ENCODE measurements at places on chromosomes 12 and 14.
A peak's percentile ranks its signal among the peaks of the same experiment; 100 is the strongest.

DNA sequence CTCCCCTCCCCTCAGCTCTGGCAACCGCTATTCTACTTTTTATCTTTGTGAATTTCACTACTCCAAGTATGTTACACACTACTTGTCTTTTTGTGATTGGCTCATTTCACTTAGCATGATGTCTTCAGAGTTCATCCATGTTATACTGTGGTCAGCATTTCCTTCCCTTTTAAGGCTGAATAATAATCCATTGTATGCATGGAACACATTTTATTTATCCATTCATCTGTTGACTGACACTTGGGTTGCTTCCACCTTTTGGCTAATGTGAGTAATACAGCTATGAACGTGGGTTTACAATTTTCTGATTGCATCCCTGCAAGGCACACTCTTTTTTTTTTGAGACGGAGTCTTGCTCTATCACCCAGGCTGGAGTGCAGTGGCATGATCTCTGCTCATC lies 53.0 kb upstream of the FUT8 start:
- no peak for DNase-seq

- no peak for DNase-seq
These were observed 106.3 kb downstream of the LRIG3 start for GRCh38 chr12:58814036-58814435.

DNA sequence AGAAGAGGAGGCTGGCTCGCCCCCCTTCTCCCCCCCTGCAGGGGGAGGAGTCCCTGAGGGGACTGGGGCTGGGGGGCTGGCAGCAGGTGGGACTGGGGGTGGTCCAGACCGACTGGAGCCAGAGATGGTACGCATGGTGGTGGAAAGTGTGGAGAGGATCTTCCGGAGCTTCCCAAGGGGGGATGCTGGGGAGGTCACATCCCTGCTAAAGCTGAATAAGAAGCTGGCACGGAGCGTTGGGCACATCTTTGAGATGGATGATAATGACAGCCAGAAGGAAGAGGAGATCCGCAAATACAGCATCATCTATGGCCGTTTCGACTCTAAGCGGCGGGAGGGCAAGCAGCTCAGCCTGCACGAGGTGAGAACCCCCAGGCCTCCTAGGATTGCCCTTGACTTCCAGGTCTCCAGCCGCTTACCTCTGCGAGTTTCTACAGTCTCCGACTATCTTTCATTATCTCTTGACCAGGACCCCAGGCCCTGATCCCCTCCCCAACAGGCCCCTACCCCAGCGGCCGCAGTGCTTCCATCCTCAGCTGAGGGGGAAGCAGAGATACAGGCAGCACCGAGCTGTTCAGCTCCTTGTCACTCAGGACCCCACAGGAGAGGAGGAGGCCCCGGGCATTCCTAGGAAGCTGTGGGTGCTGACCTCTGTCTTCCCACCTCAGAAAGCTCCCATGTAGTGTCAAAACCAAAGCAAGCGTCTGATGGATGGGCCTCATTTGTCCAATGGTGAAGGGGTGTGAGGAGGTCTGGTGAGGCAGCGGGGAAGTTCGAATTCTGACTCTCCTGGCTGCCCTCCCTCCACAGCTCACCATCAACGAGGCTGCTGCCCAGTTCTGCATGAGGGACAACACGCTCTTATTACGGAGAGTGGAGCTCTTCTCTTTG lies 3.0 kb downstream of the NAB2 start:
- DNase-seq = no peak

DNA sequence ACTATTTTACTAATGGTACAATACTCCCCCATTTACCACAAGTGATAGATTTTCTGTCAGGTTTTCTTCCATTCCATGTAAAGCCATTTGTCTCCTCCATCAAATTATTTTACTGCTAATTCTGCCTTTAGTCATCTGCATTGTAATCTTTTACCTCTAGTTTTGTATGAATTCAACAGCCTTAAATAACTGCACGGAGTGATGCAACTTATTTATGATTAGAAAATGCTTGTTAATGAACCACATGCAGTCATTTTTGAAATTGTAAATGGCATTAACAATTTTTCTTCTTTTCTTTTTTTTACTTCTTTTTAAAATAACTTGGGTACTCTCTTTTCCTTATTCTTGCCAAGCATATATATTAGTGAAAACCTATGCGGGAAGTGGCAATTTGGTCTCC lies 71.5 kb downstream of the RESF1 start:
- no peak for DNase-seq

- no peak for DNase-seq
These were observed 17.1 kb downstream of the DICER1 start for GRCh38 chr14:95140060-95140858.

GRCh38 chr14:104132981-104133380 lies 5.4 kb upstream of the KIF26A start:
- DNase-seq = no peak

DNA sequence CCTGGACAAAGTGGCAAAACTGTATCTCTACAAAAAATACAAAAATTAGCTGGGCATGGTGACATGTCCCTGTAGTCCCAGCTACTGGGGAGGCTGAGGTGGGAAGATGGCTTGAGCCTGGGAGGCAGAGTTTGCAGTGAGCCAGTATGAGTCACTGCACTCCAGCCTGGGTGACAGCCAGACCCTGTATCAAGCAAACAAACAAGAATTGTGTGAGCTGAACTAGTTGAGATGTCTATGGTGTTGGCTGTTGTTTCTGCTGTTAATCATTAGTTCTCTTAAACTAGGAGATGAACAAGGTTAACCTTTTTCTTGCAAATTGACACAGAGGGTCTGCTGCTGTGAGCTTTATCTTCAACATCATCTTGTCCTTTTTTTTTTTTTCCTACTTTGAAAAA lies 23.6 kb downstream of the RASSF3 start:
- DNase-seq = no peak

DNA sequence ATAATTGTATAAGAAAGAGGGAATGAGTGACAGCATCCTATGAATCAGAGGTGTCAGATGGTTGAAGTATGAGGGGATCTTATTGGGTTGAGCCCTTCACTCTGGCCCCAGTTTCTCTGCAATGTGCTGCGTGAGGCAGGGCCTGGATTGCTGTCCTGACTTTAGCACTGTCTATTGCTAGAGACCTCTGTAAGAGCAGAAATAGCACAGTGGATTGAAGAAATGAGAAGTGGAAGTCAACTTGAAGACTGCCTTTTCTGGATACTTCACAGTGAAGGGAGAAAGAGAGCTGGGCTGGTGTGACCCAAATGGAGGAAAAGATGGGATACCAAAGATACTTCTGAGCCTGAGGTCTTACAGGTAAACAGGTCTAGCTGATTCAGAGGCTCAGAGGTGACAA lies 5.8 kb downstream of the ASCL4 start:
- DNase-seq = no peak

- DNase-seq = no peak
These were observed 36.8 kb downstream of the ZFP36L1 start for GRCh38 chr14:68756000-68756481.

DNA sequence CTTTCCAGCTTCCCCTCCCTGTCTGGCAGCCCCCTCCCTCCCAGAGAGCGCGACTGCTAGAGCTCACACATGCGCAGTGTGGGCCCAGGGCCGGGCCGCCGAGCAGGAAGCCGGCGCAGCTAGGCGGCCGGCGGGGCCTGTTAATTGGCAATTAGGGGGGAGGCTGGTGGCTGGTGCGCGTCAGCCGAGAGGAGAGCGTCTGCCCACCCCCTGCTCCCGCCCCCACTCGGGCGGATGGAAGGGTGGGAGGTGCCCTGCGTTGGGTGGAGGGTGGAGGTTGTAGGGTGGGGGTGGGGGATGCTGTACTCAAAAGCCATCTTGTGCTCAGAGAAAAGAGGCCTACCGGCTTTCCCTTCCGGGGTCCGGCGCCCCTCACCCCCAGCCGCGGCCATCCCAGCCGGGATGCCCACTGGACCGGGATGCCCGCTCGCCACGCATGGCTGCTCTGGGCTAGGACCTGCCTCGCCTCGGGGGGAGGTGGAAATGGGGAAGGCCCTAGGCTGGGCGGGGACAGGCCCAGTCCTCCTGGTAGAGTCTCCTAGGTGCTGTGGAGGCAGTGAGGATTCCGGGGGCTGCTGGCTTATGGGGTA lies 9.2 kb downstream of the HOXC8 start:
- peak; percentile 37 for DNase-seq

GRCh38 chr12:86698641-86698980 lies 442.4 kb upstream of the MGAT4C start:
- DNase-seq = no peak

DNA sequence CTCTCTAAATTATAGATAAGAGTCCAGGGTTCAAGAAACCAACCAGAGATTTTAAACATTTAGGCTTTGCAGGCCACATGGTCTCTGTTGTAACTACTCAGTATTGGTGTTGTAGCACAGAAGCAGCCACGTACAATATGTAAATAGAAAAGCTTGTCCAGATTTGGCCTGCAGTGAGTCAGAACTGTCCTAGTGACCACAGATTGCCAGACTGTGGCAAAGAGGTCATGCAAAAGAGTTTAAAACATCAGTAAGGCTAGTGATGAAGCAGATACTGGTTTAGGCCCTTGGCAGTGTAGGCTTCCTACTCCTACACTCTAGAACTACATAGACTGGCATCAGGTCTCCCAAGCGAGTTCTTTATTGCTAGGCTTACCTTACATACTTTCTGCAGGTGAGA lies 117.6 kb upstream of the GARIN6 start:
- no peak for DNase-seq

DNA sequence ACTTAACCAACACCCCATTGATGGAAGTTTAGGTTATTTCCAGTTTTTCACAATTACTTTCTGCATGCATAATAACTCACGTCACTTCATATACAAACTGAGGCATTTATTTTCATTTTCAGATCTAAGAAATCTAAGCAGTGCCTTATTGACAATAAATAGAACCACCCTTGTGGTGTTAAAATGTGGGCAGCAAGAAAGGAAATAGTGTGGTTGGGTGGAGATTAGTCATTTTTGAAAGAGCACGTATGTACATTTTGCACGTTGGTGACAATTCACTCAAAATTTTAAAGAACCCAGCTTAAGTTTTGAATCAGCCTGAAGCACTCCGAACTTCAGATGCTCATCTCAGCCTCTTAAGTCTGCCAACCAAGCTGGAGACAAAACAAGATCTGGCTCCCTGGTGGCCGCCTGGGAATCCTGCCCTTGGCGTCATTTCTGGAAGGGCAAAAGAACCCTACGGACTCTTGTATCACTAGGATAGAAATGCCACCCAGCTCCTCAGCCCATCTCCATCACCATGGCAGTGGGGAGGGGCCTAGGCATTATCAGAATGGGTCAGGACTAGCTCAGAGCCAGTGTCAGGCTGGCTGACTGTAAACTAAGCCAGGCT lies 89.5 kb upstream of the BCL2L14 start:
- peak; percentile 26 for DNase-seq

GRCh38 chr12:133080368-133081158 lies at the start of gene ZNF140:
TSS of gene ZNF140 (plus strand) at chr12:133080923. CDS start at chr12:133081321, 398 bp downstream.
- peak; percentile 89 for DNase-seq

GRCh38 chr12:62230652-62231051 lies 29.6 kb upstream of the USP15 start:
- DNase-seq = no peak

DNA sequence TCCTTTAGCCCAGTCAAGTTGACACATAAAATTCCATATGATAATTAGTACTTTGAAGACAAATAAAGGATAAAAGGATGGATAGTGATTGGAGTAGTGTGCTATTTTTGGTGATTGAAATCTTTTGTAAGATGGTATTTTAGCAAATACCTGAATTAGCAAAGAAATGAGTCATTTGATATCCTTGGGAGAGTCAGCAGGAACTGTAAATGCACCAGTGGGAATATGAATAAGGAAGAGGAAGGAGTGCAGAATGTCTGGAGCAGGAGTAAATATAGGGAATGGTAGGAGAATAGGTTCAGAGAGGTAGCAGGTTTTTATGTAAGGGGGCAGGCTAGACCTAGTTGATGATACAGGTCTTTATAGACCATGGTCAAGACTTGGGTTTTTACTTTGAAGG lies 75.0 kb downstream of the TRMT5 start:
- DNase-seq = no peak

GRCh38 chr14:30995689-30996088 lies 29.8 kb upstream of the AP4S1 start:
- no peak for DNase-seq

DNA sequence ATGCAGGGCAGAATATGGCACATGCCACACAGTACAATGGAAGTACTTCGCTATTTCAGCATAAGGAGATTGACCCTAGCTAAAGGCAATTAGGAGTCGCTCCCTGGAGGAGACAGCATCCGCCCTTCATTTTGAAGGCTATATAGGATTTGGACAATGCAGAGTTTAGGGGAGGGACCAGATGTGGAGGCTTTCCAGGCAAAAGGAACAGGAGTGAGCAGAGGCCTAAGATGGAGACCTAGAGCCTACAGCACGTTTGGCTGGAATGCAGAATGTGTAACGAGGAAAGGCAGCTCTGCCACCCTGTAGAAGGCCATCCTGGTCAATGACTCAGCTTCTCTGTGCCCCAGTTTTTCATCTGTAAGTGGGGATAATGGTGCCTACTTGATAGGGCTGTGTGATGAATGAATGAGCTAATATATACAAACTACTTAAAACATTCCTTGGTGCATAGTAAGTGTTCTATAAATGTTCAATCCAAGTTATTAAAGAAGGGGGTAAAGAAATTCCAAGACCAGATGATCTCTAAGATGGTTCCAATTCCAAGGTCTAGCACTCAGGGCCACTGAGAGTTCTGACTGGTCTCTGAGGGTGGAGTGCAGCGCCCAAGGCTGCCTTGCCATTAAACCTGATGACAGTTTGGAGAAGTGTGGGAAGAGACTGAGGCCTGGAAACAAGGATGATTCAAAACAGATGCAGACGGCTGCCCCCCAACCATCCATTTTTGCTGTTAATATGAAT lies 54.3 kb upstream of the FRMD6 start:
- DNase-seq = no peak

- no peak for DNase-seq
These were observed 45.7 kb downstream of the WDR20 start for GRCh38 chr14:102185360-102185759.

GRCh38 chr14:49306152-49306751 lies 279.9 kb downstream of the RPS29 start:
- DNase-seq = no peak

DNA sequence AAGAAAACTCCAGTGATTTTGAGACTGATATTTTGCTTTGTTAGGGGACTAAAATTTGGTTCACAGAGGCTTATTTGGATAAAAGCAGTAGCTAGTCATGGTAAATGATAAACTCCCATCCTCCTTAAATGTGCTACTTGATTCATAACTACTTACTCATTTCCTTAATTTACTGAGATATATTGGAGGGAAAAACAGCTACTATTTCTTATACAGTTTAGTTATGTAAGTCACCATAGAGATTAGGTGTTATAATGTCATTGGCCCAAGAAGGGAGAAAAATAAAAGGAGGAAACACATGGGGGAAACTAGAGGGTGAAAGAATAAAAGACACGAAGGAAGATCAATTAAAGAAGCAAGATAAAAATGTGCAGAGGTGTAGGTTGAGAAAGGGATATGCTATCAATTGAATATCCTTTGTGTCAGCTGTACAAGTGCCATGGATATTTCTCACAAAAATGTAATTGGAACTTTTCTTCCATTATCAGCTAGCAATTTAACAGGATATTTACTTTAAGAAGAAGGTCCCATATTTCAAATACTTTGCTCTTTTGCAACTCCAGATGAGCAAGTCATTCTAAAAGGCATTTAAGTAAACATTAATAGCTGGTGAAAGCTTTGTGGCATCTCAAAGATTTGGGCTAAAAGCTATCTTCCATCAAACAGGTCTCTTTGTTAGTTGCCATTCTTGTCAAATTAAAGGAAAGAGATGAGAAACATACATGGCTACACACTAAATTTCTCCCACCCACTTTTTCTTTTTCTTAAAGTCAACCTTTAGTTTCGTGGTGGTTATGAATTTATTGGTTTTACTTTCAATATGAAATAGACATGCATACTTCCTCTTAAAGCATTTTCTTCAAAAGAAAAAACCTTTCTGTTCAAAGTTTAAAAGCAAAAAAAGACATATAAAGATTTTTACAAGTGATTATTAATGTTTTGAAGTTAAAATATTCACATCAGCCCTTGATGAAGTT lies 439.5 kb downstream of the CCER1 start:
- DNase-seq = no peak

Data from activated T-helper 1 cell treated with anti-CD3 and anti-CD28 coated beads, Interleukin-2, amount 50 U/mL, for 16 hours (primary cell).